ENCODE measurements at places on chromosomes 2 and 18.

GRCh38 chr2:233456934-233457333, 102.6 kb downstream of the DGKD start:
- no peak for DNase-seq

- DNase-seq: no peak
Measured at GRCh38 chr2:55309446-55309845, 40.4 kb upstream of the MTIF2 start.

- DNase-seq: no peak
Measured at GRCh38 chr2:97969081-97970067, 26.4 kb downstream of the TMEM131 start.

DNA sequence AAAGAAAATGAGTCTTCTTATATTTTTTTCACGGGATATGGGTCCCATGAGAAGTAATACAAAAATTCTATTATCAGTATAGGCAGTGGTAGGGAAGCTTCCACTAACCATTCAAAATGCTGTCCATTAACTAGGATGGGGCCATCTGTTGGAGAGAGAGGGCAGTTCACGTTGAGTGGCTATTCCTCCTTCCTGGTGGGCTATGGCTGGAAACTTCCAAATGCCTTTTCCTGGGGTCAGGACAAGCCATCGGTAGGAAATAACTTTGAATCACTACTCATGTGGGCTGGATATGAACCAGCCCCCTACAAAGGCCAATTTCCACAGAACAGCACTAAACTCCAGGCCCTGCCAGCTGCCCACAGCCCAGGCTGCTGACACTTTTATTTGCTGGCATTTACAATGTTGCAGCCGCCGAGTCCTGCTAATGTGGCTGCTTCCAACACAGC, 156.1 kb upstream of the HNRNPA3 start:
- DNase-seq: no peak

GRCh38 chr2:68732036-68732932, 2.3 kb upstream of the ARHGAP25 start:
- no peak for DNase-seq

DNA sequence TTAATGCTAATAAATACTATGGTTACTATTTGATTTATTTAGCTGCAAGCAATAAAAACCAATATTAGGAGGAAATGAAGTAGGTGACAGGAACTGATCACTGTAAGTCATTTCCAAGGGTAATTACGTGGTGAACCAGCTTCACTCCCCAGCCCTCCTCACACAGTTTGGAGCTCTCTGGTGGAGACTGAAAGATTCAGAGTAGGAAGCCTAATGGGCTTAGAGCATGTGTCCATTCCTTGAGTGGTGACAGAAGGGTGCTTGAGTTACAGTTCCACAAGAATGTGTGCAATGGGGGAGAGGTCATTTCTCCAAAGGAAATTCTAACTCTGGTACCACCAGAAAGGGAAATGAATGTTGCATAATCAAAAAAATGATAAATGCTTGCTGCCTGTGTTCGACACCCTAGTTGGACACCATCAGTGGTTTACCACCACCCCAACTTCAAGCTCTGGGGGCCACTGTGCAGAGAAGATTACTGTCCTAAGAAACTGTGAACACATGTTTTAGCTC, 285.1 kb upstream of the MMADHC start:
- no peak for DNase-seq

DNA sequence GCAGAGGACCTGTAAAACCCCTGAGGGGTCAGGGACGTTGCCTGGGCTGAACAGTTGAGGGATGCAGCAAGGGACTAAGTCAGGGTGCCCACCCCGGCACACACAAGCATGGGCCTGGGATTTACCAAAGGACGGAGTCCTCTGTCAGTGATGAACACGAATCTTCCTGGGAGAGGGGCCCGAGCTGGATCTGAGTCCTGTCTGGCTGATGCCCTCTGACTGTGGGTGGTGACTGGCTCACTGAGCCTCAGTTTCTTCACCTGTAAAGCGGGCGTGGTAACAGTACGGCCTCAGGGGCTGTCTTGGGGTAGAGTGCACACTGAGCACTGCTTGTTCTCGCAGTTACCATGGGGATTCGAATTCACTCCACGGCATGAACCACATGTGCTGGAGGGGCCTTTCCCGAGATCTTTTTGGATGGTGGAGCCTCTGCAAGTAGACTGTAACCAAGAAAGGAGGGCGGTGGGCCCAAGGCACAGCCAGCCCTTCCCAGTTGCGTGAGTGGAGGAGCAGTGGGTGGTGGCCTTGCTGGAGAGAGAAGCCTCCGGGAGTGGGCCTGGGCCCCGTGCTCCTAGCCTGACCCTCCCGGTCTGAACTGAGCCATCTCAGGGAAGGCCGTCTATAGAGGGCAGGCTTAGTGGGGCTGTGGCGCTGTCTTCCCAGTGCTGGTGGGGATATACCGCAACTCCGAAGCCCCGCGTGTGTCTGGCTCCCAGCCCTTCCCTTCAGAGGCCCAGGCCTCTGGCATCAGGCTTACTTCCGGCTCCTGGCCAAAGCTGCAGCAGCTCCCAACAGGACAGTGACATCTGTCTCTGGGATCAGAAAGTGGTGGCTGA, 130.8 kb upstream of the HS6ST1 start:
- no peak for DNase-seq

DNA sequence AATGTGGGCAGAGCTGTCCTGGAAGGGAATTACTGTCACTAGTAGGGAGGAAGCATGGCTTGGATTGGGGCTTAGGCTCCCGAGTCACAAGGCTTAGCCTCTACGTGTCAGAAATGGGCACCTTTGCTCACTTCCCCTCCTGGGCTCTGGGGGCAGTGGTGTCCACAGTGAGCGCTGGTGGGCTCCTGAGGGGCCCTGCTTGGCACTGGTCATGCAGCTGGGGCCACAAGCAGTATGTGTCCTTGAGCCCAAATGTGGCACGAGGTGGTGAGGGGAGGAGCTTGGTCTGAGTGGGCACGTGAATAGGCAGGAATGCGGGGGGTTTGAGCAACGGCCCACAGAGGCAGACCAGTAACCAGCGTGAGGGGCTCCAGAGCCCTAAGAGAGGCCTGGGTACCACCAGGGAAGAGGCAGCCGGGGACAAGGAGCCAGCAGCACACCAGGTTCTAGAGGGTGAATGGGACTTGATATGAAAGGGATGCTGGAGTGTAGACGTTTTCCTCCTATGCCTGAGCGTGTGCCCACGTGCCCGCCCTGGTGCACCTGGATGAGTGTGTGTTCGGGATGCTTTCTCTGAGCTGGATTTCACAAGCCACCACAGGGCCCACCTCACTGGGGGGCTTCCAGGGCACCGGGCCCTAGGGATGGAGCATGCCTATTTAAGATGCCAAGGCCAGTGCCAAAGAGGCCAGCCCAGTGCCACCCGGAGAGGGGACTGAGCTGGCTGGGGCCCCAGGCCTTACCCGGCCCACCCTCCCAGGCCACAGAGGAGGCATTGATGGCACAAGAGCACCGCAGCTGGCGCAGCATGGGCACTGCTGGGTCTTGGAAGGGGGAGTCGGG, 22.8 kb upstream of the PTMA start:
- no peak for DNase-seq

- DNase-seq: no peak
Measured at GRCh38 chr2:231615058-231615671, 22.5 kb downstream of the TEX44 start.

DNA sequence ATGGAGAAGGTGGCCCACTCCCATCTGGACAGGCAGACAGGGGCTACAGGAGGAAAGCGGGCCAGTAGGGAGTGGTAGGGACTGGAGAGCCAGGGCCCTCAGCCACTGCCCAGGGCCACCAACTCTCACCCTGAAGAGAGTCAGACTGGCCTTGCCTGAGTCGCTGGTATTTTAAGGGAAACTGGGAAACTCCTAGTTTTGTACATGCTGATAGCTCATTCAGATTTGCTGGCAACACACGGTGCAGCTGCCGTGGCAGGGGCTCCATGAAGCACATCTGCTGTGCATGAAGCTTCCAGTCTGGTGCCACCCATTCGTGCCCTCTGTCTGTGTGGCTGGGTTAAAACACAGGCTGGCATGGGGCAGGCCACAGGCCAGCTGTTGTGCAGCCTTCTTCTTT, 137.3 kb upstream of the GLI2 start:
- DNase-seq: no peak

DNA sequence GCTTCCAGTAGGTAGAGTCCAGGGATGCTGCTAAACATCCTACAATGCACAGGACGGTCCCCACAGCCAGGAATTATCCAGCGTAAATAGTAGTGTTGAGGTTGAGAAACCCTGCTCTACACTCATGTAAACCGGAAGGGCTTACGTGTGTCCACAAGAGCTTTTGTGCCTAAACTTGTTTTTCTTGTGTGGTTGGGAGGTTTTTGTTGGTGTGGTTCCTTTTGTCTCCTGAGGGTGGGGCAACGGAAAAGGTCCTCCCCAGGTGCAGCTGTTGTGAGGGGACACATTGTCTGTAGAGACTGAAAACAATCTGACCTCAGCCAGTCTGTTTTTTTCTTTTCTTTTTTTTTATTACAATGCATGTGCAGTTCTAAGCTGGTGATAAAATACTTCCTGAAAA, 72.7 kb upstream of the MGAT5 start:
- DNase-seq: peak; percentile 38

DNA sequence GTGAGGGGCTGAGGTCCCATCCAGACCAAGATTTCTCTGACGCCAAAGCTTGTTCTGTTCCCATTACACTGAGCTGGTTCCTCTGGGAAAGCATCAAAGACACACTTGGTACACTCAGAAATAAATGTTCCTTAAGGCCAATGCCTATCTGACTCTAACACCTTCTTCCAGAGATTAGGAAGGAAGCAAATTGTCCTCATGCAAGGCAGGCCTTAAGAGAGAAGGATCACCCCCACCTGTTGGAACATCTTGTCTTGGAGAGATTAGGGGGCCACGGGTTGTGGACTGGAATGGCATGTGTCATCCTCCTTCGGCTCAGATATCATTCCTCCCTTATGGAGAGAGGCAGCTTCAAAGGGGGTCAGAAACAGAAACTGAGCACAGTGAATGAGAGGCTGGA, 100.2 kb downstream of the ANKRD44 start:
- DNase-seq: no peak

GRCh38 chr18:67410075-67411070, 106.1 kb downstream of the DSEL start:
- no peak for DNase-seq

DNA sequence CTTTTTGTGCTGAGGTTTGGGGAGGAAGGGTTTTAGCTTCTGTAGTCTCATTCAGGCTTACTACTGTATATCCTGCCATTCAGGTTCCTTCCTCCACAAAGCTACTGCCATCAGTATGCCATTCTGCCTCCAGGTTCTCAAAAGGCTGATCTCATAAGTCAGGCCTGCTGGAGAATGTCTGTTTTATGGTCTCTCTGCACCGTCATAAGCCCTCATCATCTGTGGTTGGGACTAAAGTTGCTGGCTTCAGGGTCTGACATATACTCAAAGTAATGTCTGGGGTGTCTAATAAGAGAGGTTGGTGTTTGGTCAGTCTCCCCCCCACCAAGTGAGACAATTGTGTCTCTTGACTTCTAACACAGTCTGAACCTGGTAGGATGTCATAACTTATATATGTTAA, 36.2 kb upstream of the CCBE1 start:
- DNase-seq: no peak

DNA sequence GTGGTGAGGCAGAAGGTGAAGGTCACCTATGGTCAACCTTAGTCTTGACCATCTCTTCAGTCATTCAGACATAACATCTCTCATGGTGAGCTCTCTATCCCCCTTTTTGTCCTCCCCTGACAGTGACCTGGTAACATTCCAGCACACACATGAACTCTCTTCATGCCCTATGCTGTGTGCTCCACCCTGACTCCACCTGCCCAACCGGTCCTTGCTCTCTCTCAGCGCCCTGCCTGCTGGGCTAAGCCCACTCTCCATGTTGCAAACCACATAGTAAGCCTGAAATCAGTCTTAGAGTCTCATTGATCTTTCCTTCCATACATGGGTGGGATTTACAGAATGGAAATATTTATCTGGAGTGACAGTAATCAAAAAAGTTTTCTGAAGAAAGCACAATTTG, 52.8 kb downstream of the MARCO start:
- DNase-seq: no peak

GRCh38 chr2:2791031-2791430, 460.0 kb upstream of the MYT1L start:
- no peak for DNase-seq

DNA sequence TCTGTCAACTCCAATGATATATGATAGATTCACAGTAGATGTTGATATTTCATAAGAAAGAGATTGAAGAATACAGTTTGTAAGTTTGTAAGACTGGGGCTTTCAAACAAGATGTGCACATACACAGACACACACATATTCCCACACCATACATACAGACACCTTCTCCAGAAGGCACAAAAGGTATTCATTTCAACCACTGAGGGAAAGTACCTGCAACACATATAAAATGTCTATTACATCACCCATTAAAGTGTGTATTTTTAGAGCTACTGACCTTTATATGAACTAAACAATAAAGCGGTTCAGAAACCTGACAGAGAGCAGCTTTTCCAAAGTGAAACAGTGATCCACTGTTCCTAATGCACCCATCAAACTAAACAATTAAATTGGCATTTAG, 53.3 kb downstream of the CCDC148 start:
- no peak for DNase-seq

- no peak for DNase-seq
Measured at GRCh38 chr2:162607915-162608314, 230.7 kb downstream of the KCNH7 start.

GRCh38 chr2:16513626-16514025, 152.0 kb downstream of the CYRIA start:
- DNase-seq: no peak

DNA sequence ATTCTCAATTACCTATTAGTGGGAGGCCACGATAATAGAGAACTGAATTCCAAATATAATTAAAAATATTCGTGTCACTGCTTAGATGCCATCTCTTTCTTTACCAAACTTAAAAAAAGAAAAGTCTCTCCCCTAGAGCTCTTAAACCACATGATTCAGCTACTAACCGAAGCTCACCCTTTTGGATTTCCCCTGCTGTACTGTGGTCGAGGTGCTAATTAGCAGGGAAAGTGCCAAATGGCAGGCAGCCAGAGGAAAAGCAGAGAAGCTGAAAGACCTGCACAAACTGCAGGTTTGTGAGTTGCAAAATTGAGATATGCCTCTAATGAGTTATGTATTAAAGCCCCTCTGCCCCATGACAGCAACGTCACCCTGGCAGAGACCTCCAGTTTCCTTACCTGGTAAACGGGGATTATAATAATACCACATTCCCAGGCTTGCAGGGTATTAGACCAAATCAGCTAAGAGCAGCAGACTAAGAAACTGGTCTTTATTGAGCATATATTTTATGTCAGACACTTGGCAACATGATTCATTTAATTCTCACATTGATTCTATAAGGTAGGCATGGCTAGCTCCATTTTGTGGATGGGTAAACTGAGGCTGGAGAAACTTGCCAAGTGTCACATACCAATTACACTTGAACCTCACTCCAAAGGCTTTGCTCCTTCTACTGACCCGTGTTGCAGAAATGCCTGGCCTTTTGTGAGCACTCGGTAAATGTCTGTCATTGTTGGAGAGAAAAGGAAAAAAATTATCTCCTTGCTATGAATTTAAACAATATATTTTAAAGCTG, 259.7 kb downstream of the LPIN1 start:
- peak; percentile 48 for DNase-seq
